T47D (cell line): ENCODE measurements at places on chromosomes 7 and 10.

DNA sequence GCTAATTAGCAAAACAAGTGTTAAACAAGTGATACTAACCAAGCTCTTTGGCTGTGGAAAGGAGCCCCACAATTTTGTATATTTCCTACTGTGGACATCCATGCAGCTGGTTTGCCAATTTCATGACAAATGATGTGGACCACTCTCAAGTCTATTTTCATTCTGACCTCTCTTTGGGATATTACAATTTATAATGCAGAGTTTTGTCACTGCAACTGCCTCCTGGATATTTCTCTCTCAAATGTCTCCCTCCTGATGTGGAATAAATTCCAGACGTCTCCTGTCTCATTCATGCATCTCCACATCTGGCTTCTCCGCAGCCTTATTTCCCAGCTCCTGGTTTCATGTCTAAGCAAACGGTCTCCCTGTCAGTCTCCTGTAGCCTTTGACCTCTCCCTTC is 80.6 kb upstream of the RHEB start:
- DNase-seq: no peak

DNA sequence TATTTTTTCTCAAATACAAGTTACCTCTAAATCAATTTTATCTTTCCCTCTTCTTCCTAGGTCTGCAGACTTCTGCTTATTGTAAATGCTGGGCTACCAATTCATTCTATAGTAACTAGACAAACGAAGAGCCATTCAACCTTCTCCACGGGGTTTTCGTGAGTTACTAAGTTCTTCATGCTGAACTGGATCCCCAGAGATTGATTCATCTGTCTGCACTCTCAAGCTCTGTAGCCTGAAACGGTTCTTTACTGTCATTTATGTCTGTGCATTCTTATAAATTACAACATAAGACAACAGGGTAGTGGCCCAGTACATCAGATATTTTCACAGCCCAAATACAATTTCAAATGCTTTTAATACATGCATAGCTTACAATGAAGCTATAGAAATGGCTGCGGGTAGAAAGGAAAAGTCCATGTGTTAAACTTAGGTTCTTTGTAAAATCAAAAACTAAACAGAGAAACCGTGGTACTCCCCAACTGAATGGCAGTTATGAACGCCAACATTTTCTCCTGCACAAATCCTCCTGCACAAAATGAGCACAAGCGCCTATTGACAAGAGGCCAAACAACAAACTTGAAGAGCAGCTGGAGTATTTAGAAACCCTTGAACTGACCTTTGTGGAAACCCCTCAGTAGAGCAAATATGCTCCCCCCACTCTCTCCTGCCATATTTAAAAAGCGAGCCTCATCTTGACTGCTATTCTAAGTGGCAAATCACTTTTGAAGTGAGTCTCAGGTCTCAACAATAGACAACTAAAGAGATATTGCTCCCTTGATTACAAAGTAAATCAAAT is 20.7 kb downstream of the LAMB1 start:
- no peak for DNase-seq

- peak; percentile 65 for DNase-seq
These were observed 140.4 kb downstream of the NRBF2 start for GRCh38 chr10:63273577-63273976.

DNA sequence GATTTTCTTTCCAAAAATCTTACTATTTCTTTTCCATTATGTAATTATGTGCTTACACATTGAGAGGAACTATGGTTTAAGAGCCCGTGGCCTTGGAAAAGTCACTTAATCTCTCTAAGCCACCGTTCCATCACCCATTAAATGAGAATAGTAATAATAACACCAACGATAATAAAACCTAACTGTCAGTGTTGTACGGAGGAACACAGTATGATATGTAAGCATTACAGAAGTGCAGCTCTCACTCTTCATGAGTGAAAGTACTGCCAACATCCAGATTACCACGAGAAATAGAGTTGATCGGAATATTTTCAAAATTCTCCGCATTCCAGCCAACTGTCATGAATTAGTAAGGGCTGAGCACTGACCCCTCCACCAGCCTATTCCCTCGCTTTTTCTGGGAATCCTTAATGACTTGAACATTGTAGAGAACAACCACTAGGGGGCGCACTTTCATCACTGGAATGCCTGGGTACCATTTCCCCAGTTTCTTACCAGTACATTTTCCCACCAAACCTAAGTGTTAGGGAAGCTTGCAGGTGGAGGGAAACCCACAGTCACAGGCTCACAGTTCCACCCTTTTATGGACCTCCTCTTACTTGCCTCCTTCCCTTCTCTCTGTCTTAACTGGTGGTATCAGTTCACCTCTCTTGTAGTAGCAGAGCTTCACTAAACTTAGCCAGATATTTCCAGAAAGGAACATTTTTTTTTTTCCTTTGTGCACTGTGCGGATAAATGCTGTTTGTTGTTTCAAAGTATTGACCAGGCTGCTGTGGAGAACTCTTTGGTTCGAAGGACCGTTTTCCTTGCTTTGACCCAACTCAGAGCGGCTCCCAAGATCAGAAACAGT is 27.8 kb downstream of the NKX2-3 start:
- DNase-seq: peak; percentile 82

DNA sequence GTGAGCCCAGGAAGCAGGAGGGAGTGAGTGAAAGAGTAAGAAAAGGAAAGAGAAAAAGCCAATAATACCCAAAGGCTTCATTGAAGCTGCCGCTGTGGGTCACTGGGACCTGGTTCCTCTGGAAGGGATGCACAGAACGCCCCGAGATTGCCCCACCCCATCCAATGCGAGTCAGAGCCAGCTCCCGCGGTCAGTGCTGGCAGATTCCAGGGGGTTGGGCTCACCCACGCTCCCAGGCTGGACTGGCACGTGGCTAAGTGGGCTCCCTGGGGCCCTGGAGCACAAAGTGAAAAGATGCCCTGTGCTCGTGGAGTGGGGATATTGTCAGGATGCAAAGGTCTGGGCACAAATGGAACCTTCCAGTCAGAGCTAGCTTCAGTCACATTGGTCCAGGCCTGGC is 117.0 kb downstream of the OAT start:
- no peak for DNase-seq

- no peak for DNase-seq
These were observed 27.9 kb upstream of the NKX6-2 start for GRCh38 chr10:132813560-132814468.

GRCh38 chr10:112383325-112383724 is 9.4 kb downstream of the ACSL5 start:
- DNase-seq: no peak

- DNase-seq: no peak
These were observed 32.0 kb downstream of the PRLHR start for GRCh38 chr10:118563373-118563890.

GRCh38 chr10:52668024-52668423 is 104.6 kb downstream of the MBL2 start:
- no peak for DNase-seq

GRCh38 chr7:142864980-142865747 is 10.3 kb downstream of the EPHB6 start:
- no peak for DNase-seq

DNA sequence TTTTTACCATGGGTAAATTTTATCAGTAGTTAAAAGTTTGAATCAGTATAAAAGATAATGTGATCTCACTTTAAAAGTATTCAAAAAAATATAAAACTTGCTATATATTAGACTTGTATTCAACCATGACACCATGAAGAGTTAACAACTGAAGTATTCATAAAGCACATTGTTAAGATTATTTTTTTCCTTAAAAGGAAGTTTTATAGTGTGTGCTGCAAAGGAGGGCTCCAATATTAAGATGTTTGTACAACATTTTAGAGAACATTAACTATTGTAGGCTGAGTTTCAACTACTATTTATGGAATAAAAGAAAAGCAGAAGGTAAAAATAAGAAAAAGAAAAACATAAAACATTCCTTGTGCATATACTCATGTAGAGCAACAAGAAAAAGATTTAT is 24.5 kb upstream of the CUBN start:
- DNase-seq: no peak

DNA sequence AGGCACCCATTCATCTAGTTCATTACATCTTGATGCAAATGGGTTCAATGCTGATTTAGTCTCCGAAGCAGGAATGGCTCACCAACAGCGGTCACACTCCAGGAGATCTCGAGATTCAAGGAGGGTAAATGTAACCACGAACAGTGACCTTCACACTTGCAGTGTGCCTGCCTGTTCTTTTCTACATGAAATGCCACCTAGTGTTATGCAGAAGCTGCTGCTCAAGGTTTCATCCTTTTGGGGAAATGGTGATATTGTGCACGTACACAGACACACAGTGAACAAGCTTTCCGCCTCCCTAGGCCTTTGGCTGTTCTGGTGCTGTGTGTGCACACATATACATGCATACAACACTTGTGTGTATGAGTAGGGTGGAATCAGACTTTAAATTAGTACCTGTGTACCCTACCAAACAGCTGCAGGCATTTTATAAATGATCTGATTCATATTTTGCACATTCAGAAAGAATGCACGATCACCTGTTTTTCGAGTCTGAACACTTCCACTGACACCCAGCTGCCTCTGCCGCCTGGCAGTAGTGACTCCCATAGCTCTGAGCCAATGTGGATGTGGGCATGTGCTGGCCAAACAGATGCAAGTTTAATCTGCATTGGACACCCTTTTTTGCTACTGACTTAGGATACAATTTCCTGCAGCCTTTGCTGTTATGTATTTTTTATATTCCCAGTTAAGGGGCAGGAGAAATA is 100.5 kb downstream of the TACC2 start:
- DNase-seq: peak; percentile 72

DNA sequence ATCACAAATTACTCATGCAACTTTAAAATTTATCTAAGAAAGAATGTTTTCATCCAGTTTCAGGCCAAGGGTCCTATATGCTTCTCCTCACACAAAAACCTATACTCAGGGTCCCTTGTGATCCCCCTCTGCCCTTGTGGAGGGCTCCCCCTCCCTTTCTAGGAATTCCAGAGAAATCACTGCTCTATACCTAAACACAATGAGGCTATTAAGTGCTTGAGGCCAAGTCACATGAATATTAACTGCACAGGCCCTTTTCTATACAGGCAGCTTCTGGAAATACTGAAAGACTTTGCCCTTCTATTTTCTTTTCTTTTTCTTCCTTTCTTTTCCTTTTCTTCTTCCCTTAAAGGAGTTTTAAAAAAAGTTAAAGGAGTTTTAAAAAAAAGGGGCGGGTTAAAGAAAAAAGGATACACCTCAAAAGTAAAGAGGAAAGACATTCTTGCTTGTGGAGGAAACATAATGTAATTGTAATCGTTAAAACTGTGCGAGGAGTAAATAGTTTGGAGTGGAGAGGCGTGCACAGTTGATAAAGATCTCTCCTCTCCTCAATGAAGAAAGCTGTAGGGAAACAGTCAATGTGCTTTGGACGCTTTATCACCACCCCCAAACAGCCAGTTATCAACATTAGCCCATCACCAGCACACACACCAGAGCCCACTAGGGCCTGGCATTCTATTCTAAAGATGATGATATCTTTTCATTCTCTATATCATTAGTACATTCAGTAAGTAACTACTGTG is 16.4 kb downstream of the GRB10 start:
- DNase-seq: no peak

- no peak for DNase-seq
These were observed 102.0 kb upstream of the MBL2 start for GRCh38 chr10:52874581-52874980.

- no peak for DNase-seq
These were observed 37.0 kb upstream of the DNAJB6 start for GRCh38 chr7:157299613-157300368.

DNA sequence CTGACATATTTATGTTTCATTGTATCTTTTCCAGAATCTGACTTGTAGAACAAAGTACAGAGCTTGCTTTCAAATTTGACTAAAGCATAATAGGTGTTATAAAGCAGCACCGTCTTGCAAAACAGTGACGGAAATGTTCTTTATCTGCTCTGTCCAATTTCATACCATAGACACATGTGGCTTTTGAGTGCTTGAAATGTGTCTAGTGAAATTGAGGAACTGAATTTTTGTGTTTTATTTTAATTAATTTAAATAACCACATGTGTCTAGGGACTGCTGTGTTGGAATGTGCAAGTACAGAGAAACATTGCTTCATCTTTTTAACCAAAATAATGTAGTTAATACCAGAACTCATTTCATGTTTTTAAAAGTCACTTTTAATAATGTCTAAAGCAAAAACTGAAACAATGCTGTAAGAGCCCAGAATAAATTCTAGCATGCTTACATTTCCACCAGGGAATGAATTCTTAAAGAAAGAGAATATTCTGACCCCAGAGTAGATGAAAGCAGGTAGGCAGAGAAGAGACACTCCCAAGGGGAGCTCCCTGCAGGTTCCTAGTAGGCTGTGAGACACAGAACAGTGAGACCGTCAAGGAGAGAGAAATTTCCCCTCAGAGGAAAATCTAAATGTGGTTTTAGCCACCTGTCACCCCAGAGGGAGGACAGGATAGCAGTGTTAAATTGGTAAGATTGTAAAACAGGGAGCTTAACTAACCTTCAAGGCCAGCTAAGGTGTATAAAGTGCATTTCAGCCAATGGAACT is 175.3 kb upstream of the KMT2E start:
- DNase-seq: no peak

- no peak for DNase-seq
These were observed 91.0 kb upstream of the PDCD4 start for GRCh38 chr10:110780704-110781103.

GRCh38 chr7:20532890-20533289 is 82.6 kb upstream of the ABCB5 start:
- DNase-seq: no peak

- DNase-seq: no peak
These were observed 345.0 kb upstream of the STEAP1 start for GRCh38 chr7:89809291-89809690.

DNA sequence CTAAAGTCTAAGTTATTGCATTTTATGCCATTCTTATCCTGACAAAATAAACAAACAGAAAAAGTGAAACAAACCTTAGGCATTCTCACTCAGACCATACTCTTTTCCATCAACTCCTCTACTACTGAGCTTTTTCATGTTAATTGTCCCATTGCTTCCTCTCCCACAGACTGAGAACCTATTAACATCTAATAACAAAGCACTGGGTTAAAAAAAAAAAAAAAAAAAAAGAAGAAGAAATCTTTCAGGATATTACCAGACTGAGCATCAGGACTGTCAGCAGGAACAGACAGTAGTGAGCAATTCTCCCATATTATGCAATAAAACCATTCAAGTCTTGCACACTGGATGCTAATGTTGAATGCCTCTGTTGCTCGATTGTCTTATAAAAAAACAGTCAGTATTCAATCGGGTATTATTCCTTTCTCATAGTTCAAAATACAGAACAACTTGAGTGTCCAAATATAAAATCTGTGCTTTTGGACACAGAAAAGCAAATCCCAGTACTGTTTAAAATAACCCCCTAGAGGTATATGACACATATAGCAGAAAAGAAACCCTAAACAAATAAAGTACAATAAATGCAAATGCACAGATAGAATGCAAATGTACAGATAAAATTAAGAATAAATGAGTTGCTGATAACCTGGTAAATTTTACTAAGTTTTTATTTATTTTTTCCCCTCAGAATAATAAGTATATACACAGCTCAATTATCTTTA is 531.3 kb upstream of the LRRTM3 start:
- no peak for DNase-seq
